ENCODE measurements at places on chromosomes 4 and X.

DNA sequence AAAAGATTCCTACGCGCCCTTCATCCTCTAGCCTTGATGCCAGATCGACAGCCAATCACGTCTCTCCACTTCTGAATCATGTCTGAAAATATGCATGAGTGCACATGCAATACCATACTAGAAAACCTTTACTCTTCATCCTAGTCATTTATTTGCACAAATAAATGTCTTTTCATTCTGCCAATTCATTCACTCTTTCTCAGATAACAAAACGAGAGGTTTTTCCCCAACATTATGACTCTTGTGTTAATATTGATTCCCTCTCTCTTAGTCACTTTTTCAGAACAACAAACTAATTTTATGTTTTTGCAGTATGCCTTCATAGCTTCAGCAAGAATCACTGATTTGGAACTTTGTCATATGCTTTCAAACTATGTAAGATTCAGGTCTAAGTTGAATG is 549.4 kb upstream of the GALNT7 start:
- no peak for DNase-seq

DNA sequence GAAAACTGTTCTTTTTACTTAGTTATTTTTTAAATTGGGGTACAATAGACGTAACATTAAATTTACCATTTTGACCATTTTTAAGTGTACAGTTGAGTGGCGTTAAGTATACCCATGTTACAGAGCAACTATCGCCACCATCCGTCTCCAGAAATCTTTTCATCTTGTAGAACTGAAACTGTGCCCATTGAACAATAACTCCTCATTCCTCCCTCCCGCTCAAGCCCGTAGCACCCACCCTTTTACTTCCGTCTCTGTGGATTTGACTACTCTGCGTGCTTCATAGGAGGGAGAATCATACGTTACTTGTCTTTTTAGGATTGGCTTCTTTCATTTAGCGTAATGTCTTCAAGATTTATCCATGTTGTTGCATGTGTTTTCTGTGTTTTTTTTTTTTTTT is 55.3 kb downstream of the TMEM131L start:
- DNase-seq: no peak

GRCh38 chrX:5180135-5180741 is 1048.4 kb downstream of the NLGN4X start:
- DNase-seq: no peak

DNA sequence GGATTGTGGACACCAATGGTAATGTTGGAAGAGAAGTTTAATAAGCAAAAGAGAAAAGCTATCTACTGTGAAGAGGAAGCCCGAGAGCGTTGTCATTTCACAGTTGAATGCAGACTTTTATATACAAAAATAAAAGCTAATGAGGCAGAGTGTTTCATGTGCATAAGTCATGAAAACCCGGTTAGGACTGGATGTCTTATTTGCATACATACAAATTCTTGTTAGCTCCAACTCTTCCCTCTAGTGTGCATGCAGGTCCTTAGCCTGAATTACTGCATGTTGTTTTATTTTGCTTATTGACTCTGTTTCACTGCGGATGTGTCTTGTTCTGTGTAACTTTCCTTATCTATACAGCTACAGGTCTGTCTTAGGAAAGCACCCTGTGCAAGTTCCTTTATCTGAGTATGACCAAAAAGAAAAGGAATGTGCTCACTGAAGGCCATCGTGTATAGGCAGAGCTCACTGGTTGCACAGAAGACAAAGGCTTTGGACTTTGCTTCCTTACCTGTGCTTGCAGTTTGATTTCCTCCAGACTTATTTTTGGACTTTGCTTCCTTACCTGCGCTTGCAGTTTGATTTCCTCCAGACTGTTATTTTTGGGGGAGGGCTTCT is 25.1 kb upstream of the UGT2B11 start:
- no peak for DNase-seq

DNA sequence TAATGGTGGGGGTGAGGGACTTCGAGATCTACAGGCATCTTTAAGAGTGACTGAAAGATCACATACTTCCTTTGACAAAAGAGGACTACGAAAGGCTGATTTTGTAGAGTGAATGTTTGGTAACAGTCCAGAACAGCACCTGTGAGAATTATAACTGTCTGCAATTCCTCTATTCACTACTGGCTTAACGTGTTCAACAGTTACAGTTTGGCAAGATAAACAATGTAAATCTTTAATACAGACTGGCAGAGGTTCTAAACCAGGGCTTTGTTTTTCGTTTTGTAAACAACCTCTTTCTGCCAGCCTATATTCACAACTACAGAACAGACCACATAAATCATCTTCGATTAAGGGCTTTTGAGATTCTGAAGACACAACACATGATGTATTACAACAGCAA is 66.9 kb downstream of the NCAPG start:
- DNase-seq: no peak

DNA sequence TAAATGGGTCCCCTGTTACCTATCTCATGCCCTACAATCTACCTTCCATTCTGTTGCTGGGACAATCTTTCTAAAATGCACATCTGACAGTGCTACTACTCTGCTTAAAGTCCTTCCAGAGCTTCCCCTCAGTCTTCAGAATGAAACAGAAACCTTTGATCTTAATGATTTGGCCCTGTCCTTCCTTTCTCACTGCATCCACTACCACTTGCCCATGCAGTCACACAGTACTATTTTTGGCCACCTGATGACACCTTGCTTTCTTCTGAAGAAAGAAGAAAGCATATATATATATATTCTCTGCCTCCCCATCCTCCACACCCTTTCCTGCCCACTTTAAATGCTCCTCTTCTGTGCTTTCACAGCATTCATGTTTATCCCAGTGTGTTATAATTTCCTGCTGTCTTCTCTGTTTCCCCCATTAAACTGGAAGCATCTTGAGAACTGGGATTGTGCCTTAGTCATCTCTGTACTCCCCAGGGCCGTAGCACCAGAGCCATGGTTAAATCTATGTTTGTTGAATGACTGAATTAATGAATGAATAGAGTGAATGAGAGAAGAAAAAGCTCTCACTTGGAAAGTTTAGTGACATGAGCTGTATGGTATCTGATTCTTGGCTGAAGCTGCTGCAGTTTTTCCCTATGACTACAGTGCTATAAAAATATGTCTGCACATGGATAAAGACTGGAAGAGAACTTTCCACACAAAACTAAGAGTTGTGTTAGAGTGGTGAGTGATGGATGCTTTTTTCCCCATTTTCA is 56.2 kb downstream of the RTL9 start:
- no peak for DNase-seq

DNA sequence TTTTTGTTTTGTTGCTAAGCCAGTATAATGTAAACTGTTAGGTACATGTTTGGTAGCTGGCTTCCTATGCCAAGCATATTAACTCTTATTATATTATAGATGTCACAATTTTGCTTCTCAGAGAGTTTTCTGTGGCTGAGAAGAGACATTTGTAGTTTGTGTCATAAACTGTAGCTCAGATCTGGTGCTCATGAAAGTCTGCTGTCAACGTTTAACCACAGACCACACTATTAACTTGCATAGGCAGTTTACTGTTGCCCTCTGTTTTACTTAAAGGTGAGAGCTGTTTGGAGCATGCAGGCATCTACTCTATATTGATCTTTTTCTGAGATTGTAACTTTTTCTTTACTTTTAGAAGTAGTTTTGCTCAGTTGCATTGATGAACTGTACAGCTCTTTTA is 166.8 kb downstream of the TLL1 start:
- DNase-seq: no peak

Measured in NCI-H187 treated with DMSO at 0.1 percent for 48 hours (cell line).